ENCODE measurements at places on chromosomes 4 and X.

- DNase-seq, result no peak
These were observed 15.3 kb downstream of the PGRMC1 start for GRCh38 chrX:119251386-119251785.

GRCh38 chr4:98491899-98492559, 166.4 kb downstream of the TSPAN5 start:
- DNase-seq, result peak; percentile 64

DNA sequence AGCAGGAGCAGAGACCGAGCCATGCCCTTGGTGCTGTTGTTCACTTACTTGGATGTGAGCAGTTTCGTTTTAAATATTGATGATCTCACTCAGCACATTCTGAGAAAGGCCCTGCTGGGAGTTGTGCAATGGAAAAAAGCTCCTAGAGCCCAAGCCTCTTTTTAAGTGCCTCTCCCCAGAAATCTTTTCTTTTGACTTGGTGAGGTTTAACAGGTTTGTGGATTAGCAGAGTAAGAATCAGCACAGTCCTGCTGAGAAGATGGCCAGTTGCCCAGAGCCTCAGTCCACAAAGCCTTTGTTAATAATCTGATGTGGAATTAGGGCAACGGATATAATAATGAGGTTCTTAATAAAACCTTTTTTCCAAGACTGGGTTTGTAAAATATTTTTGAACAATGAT, 157.5 kb upstream of the ATP6AP2 start:
- DNase-seq, result no peak

- DNase-seq, result peak; percentile 57
These were observed 66.1 kb downstream of the MAGEA10 start for GRCh38 chrX:152072236-152072635.

- DNase-seq, result no peak
These were observed 3.3 kb downstream of the NUDT9 start for GRCh38 chr4:87425711-87426110.

- no peak for DNase-seq
These were observed 58.4 kb upstream of the XAGE1A start for GRCh38 chrX:52437212-52437611.

GRCh38 chr4:37434469-37434868, 189.9 kb downstream of the NWD2 start:
- no peak for DNase-seq

DNA sequence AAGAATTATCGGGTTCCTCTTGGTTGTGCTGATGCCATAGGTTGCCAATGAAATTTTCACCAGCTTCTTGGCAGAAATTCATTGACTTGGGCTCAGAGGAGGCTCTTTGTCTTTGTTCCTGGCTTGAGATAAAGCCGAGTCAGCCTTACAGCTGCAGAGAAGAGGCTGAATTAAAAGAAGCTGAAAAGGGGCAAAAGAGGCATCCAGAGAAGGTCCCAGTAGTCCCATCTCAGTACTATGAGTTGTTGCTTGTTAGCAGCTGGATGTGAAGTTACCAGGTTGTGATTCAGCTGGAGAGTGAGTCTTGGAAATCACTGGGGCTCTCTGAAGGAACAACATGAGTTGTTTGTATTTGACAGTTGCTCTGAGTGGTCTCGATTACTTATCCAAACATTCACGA, 59.7 kb downstream of the SMAD1 start:
- DNase-seq, result no peak

DNA sequence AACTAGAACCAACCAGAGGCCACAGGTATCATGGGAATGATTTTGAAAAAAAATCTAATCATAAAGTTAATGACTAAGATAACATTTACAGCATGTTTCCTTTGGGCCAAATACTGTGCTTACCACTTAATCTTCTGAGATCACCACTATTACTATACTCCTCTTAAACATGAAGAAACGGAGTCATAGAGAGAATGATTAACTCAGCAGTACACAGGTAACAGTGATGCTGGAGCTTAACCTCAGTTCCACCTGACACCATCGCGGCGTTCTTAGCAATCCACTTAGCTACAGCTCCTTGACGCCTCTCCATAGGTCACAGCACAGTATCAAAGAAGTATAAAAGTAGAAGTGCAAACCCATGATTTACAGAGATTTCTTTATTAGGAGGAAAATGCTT, 592.6 kb upstream of the SLIT2 start:
- DNase-seq, result no peak

DNA sequence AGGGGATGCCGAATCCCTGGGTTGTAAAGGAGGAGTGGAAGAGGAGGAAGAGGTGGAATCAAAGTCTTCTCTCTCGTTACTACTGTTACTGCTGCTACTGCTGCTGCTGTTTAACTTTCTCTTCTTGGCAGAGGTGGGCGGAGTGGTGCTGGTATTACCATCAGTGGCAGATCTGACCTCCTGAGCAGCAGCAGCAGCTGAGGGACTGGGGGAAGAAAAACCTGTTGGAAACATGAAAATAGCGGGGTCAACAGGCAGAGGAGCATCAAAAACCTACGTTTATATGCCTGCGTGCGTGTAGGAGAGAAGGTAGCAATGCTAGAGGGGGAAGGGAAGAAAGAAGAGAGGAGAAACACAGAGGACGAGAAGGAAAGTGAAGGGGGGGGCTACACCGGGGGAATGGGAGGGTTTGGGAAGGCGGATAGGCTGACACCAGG, 339 bp downstream of the CUL4B start:
- DNase-seq, result peak; percentile 66

GRCh38 chr4:175070444-175070843, 152.3 kb downstream of the ADAM29 start:
- DNase-seq, result no peak

GRCh38 chrX:74286950-74287740, 16.8 kb upstream of the ZCCHC13 start:
- DNase-seq, result no peak

DNA sequence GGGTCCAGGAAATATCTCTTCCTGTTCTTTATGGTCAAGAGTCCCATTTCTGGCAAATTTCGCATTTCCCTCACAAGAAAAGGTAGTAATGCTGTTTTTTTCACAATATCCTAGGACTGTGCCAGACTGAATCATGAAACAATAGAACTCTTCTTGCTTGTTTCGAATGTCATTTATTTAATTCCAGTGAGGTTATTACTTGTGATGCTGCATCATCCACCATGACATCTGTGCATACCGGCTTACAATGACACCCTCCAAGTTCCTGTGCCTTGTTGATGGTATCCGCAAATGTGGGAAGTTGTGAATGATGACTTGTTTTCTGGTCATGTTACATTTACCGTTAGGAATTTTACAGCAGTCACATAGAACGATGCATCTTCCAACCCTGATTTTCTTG, 42.9 kb upstream of the SPRY1 start:
- no peak for DNase-seq

- DNase-seq, result no peak
These were observed 25.3 kb downstream of the FBXW7 start for GRCh38 chr4:152510349-152511147.

- no peak for DNase-seq
These were observed 1703.9 kb upstream of the TENM3 start for GRCh38 chr4:180539284-180539683.

GRCh38 chr4:143262838-143263237, 73.8 kb upstream of the GAB1 start:
- DNase-seq, result no peak

DNA sequence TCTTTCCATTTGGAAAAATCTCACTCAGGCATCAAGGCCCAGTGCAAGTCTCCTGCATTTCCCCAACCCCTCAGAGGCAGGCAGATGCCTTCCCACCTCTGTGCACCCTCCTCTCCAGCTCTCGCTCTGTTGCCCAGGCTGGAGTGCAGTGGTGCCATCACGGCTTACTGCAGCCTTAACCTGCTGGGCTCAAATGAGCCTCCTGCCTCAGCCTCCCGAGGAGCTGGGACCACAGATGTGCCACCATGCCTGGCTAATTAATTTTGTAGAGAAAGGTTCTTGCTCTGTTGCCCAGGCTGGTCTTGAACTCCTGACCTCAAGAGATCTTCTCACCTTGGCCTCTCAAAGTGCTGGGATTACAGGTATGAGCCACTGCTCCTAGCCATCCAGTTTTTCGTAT, 95.8 kb downstream of the NHSL2 start:
- DNase-seq, result peak; percentile 21

DNA sequence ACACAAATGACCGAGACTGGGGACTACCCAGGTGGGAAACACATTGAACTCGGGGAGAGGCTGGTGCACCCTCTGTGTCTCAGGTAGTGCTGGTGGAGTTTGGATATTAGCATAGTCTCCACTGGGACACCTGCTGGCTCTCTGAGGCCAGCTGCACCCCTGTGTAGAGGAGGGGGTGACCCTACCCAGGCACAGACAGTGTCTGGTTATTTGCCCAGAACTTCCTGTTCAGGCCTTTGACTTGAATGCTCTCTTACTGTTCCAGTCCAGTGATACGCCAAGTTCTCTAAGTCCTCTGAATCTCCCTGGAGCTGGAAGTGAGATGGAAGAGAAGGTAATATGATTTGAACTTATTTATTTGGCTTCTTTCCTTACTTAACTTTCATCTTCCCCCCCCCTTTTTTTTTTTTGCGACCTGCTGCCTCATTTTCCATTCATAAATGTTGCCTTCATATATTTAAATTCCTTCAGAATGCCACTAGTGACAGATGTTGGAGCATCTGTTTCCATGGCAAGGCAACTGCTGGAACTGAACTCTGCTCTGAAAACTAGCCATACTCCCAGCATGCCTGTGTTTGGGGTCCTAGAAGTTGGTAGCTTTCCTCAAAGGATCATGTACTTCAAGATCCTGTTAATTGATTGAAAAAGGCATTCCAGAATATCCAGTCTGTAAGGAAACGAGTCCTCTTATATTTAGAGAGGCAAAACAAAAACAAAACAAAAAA, 76.7 kb downstream of the AASDH start:
- no peak for DNase-seq

GRCh38 chr4:169956091-169956843, 69.9 kb downstream of the MFAP3L start:
- peak; percentile 55 for DNase-seq

DNA sequence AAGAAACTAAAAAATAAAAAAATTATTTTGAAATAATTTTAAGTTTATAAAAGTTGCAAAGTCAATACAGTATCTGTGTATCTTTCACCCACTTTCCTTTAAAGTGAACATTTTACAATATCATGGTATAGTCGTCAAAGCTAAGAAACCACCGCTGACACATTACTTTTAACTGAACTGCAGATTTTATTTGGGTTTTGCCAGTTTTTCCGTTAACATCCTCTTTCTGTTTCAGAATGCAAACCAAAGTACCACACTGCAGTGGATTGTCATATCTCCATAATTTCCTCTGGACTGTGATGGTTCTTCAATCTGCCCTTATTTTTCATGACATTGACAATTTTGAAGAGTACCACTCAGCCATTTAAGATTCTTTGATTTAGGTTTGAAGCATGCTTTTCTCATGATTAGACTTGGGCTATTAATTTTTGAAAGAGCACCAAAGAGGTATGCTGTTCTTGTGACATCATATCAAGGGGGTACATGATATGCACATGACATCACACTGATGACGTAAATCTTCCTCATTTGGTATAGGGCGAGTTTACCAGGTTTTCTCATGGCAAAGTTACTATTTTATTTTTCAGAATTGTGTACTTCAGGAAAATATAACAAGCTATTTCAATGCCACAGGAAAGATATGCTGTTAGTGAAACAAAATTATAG, 3.6 kb upstream of the CXCL1 start:
- DNase-seq, result no peak

DNA sequence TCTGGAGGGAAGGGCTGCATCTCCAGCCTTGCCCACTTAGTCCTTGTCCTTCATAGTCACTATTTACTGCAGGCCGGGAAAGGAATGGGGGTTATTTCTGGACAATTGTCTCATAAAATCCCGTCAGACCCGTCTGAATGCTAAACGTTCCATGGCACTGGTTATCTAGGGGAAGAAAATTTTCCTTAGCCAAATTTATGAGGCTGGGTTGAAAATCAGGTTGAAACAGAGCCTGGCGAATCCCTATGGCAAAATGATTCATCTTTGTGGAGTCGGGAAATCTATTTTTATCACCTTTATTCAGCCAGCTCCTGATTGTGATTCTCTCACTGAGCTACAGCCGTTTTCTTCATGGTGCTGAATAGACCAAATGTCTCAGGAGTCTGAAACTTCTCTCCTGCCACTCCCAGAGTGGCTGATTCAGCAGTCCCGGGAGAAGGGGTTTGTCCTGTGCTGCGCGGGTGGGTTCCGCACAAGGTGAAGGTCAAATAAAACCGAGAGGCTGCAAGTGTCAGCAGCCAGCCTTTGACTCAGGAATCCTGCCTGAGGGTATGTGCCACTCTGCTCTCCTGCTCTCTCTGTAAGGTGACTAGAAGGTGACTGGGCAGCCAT, 1.0 kb downstream of the LIMCH1 start:
- peak; percentile 66 for DNase-seq

GRCh38 chrX:12497832-12498591, 293.2 kb upstream of the PRPS2 start:
- DNase-seq, result peak; percentile 53

GRCh38 chr4:20839957-20840356, 139.7 kb downstream of the PACRGL start:
- no peak for DNase-seq

- no peak for DNase-seq
These were observed 72.3 kb upstream of the TNMD start for GRCh38 chrX:100512471-100512870.

DNA sequence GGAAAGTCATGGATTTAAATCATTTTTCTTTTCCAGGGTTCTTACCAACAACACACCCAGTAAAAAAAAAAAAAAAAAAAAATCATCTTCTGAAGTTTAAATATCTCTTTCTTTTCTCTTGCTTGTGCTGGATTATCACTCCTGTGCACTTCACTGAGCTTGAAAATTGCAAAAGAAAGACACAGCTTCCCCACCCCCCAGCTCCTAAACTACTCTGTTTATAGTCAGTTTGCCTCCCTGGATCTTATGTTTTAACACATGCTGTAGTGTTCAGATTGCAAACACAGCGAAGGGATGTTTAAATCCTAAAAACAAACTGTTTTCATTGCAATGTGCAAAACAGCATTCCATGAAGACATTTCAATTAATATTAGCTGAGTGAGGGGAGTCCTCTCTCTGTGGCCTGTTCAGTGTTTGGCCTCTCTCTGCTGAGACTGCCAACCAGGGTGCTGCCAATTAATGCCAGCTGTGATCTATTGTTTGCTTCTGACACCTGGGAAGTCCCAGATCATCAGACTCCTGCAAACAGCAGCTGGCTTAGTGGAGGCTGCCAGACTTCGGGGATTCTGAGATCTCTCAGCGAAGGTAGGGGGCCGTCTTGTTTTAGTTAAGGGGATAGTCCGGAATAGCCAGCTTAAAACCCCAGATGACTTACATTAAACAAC, 171.1 kb upstream of the PITX2 start:
- DNase-seq, result no peak

- no peak for DNase-seq
These were observed 28.0 kb downstream of the MFSD8 start for GRCh38 chr4:127936974-127937373.

GRCh38 chrX:13276991-13277390, 42.9 kb downstream of the ATXN3L start:
- no peak for DNase-seq

GRCh38 chr4:162011089-162011488, 152.7 kb downstream of the FSTL5 start:
- no peak for DNase-seq

GRCh38 chr4:94507708-94508107, 56.0 kb downstream of the PDLIM5 start:
- no peak for DNase-seq

- no peak for DNase-seq
These were observed 509.1 kb upstream of the NR3C2 start for GRCh38 chr4:148951346-148951745.

- no peak for DNase-seq
These were observed 40.1 kb upstream of the PDK3 start for GRCh38 chrX:24424948-24425347.
